ENCODE measurements at places on chromosomes 7 and 10.
A peak's percentile ranks its signal among the peaks of the same experiment; 100 is the strongest.

DNA sequence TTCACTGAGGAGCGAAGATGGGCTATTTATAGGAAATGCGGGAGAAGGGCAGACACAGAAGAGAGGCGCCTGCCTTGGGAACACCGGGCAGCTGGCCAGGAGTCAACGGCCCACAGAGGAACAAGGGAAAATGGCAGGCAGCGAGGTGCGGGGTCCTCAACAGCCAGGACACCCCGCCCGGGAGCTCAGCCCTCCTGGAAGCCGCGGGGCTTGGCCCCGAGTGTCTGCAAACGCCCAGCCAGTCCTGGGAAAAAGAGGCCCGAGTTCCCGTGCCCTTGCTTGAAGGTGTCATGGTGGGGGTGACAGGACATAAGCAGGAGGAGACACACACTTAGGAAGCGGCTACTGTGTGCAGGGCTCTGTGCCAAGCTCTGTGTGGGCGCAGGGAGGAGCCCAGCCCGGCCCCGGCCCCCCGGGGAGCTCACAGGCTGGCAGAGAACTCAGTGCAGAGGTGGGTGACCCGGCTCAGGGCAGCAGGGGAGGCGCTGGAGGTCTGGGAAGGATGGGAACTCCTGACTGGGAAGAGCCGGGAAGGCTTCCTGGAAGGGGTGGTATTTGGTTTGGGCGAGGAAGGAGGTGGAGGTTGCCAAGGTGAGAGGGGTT lies 79.9 kb downstream of the ELFN1 start:
- no peak for DNase-seq

DNA sequence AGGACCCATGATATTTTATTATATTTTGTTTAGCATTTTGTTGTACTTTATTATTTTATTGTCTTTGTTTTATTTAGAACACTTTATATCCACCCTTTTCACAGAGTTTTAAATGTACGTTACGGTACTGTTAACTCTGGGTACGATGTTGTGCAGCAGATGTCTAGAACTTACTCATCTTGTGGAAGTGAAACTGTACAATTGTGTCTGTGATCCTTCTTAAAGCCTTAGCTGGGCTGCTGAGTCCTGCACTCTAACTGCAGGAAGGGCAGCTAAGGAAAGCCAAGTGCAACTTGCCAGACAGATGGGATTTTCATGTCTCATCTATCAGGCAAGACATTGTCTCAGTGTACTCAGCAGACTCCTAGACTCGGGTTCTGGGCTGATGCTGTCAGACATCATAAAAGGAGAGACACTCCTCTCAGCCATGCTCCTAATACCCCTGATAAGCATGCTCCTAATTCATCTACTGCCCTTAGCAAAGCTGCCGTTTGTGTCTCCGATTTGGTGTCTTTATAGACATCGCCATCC lies 14.6 kb upstream of the INSYN2A start:
- DNase-seq, result no peak

GRCh38 chr10:15365692-15366091 lies 5.4 kb downstream of the FAM171A1 start:
- DNase-seq, result no peak

GRCh38 chr7:13839063-13839462 lies 150.4 kb downstream of the ETV1 start:
- DNase-seq, result no peak

- DNase-seq, result no peak
Measured at GRCh38 chr10:132351611-132352010, 19.6 kb downstream of the LRRC27 start.

GRCh38 chr7:69782917-69783684 lies 184.8 kb downstream of the AUTS2 start:
- DNase-seq, result peak; percentile 74

DNA sequence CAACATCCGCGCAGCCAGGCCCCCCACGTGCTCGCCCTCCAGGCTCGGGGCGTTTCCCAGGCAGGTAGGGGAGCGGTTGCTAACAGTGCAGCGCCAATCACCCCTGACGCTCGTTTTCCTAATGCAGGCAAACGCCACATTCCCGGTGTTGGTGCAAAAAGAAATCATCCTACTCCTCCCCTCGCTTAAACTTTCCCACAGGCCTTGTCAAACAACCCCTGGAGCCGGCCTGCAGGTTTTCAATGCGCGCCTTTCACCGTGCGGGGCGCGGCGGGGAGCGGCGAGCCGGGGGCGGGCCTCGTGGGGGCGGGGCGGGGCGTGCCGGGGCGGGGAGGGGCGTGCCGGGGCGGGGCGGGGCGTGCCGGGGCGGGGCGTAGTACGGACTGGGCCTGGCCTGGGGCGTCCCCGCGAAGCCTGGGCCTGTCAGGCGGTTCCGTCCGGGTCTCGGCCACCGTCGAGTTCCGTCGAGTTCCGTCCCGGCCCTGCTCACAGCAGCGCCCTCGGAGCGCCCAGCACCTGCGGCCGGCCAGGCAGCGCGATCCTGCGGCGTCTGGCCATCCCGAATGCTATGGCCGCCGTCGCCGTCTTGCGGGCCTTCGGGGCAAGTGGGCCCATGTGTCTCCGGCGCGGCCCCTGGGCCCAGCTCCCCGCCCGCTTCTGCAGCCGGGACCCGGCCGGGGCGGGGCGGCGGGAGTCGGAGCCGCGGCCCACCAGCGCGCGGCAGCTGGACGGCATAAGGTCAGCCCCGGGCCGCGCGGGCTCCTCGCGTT lies at the start of gene ECHDC3:
TSS of gene ECHDC3 (plus strand) at position 374 of the 770 bp plus-strand sequence. CDS start at position 569, 195 bp downstream.
- peak; percentile 36 for DNase-seq

DNA sequence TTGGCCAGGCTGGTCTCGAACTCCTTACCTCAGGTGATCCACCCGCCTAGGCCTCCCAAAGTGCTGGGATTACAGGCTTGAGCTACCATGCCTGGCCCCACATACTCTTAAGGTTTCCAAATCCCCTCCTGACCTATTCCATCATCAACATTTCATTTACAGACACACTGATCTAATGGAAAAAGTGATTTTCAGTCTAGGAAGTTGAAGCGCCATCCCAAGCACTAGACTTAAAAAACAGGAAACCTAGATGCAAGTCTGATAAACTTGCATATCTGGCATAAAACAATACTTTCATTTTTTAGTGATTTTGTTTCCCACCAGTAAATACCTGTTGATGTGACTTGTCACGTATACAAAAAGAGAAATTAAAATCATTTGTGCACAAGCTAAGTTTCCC lies 44.0 kb downstream of the DNMBP start:
- no peak for DNase-seq

DNA sequence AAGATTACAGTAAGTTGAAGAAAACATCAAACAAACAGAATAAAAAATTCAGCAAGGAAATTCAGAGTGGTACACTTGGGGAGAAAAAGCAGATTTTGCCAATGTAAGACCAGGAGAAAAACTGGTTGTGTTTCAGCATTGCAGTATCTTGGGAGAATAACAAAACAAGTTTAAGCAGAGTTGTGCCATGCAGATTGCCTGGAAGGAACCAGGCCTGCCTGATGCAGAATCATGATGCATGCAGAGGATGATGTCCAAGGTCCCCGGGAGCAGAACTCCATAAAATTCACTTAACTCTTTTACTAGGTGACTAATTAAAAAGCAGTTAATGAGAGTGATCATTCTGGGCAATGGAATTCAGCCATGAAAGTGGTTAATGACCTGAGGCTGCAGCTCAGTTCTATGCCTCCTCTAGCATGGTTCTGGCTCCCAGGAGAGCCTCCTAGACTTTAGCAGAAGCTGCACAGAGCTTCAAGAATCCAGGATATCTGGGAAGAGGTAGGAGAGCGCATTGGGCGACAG lies 379.7 kb upstream of the C7orf33 start:
- DNase-seq, result no peak

- DNase-seq, result no peak
Measured at GRCh38 chr7:115210552-115210951, 288.7 kb downstream of the MDFIC start.

DNA sequence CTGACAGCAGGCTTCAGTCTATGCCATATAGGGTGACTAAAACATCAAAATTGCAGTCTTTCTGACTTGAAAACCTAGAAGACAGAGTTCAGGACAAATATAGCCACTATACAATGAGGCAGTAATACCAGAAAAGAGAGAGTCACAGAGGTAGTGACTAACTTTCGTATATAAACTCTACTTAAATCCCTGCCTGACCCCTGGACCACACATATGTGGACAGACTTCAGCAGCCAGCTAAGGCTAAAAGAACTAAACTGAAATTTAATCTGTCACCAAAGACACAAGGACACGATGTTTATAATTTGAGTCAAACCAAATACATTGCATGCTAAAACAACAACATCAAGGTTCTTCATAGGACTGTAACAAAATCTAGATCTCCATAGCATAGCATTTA lies 64.6 kb upstream of the MACROH2A2 start:
- DNase-seq, result no peak

DNA sequence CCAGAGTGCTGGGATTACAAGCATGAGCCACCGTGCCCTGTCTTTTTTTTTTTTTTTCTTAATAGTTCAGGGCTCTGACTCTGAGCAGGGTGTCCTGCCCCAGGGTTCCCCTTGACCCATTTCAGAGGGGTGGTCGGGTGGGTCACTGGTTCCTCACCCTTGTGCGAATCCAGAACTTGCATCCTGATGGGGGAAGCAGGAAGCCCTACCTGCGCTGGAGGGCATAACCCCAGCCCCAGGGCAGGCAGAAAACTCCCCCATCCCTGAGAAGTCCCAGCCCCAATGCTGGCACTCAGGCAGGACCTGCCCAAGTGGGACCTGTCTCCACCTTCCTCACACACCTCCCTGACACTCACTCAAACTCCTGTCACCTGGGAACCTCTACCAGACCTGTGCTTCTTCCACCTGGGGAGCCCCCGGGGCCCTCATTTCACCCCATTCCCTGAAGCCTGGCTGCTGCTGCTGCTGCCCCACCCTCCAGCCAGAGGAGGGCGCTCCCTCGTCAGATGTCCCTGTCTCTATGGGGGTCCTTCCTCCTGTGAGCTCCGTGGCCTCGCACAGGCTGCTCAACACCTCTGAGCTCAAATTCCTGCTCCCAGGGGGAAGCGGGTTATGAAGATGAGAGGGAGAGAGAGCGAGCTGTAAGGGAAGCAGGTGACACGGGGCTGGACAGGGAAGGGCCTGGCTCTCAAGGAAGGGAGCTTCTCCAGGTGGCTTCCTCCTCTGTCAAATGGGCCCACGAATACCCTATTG lies 15.1 kb upstream of the ZNF273 start:
- DNase-seq, result no peak

DNA sequence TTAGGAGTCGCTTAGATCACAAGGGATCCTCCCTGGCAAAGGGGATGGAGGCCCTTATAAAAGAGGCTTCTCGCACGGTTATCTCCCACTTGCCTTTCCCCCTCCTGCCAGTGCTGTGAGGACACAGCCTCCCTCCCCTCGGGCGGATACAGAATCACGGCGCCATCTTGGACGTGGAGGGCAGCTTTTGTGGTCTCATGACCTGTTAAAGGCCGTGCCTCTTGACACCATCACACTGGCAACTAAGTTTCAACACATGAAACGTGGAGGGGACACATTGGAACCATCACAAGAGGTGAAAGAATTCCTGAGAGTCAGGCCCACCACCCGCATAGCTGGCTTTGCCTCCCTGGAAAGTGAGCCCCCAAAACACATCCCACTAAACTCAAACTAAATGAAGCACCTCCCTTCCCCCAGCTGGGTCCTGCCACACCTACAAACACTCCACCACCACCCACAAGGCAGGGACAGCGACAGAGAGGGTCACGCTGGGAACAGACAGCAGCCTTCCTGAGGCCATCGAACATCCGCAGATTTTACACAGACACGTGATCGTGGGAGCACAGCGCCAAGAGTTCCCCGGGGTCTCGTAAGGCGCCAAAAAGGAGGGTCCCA lies 110.6 kb downstream of the TCERG1L start:
- no peak for DNase-seq

DNA sequence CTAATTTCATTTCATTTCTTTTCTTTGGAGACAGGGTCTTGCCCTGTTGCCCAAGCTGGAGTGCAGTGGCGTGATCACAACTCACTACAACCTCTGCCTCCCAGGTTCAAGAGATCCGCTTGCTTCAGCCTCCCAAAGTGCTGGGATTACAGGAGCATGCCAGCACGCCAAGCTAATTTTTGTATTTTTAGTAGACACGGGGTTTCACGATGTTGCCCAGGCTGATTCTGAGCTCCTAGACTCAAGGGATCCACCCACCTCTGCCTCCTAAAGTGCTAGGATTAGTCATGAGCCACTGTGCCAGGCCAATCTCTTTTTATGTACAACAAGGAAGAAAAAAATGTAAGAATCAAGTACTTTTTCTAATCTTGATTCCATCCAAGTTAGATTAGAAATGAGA lies 10.7 kb upstream of the KMT2E start:
- peak; percentile 89 for DNase-seq

DNA sequence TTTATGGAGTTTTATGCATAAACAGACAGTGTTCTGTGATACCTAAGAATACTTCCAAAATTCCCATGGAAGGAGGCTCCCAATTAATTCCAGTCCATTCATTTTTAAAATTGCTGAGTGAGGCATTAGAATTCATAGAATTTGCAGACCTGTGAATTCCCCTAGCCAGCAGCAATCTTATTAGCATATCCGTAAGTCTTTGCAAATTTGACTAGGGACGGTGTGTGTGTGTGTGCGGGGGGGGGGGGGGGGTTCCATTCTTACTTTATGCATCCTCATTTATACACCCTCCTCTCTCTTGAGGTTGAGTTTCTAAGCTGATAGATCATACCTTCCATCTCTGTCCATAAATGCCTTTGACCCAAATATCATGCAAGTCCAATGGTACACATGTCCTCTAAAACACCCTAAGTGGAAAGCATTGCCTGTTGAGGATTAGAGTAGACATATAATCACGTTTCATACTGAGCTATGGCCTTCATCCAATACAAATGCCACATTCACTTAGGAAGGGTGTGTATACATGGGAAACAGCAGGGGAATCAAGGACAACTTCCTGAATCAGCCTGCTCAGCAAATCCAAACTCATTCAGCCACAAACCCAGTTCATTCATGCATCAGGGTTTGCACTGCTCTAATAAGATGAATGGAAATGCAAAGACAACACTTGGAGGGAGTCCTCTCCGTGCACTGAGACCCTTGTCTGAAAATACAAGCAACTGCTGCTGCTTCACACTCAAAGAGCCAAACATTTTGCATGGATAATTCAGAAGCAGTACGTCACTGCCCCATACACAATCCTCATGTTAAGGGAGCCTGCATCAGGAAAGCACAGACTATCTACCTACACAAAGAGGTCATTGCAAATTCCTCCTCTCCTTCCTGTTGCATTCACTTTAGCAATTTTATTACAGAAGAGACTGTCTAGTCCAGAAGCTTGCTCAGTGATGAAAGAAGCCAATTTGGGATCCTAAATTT lies 350.8 kb downstream of the KCNMA1 start:
- DNase-seq, result no peak
